ENCODE measurements at places on chromosomes 5 and 9.

DNA sequence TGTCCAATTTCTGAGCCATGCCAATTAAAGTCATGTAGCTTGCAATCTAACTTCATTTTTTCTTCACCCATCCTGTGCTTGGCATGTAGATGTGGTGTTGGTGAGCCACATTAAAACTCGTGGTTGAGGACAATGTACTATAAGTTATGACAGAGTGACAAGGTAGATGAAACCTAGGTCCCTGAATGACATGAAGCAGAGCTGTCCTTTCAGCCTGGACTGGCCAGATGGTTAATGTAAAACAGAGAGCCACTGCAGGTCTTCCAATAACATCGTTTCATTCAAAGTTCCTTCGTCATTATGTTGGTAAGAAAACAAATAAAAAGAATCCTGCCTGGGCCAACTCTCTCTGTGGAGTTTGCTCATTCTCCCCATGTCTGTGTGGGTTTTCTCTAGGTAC lies 856.5 kb upstream of the SEMA6A start:
- no peak for DNase-seq

GRCh38 chr5:5331848-5332247 lies 90.6 kb upstream of the ICE1 start:
- no peak for DNase-seq

DNA sequence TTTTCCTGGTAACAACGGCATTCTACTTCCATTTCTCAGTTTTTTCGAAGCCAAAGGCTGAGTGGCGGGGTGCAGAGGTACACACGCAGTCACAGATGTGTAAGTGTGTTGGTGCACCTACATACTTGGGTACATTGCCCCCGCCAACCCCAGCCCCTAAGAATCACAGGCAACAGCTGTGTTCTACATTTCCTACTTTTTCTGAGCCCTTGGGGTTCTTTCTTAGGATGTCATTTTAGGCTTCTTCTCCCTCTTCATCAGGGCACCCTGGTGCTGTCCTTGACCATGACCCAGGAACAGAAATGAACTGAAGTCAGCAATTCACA lies 104.8 kb downstream of the PAX5 start:
- no peak for DNase-seq

GRCh38 chr9:136720251-136720897 lies 8.0 kb downstream of the DIPK1B start:
- peak; percentile 70 for DNase-seq

DNA sequence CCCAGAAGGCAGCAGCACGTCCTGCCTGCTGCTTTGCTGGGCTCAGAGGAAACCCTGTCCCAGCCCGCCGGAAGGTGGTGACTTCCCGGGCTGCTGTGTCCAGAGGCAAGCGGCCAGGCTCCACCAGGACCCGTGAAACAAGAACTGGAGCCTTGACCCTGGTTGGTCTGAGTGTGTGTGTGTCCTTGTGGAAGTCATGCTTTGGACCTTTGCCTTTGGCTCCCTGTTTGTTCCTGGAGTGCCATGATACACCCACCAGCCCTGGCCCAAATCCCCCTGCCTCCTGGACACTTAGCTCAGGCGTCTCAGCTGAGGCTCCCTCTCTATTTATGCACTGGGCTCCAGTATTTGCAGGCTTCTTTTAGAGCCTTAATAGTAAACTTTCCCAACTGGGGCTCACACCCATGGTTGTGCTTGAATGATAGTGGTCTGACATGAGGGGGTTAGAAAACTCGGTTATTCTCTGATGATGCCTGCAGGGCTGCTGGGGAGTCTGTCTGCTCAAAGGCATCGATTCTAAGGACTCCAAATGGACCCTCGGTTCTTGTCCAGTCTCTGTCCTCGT lies 72.2 kb downstream of the C9orf50 start:
- DNase-seq: no peak

DNA sequence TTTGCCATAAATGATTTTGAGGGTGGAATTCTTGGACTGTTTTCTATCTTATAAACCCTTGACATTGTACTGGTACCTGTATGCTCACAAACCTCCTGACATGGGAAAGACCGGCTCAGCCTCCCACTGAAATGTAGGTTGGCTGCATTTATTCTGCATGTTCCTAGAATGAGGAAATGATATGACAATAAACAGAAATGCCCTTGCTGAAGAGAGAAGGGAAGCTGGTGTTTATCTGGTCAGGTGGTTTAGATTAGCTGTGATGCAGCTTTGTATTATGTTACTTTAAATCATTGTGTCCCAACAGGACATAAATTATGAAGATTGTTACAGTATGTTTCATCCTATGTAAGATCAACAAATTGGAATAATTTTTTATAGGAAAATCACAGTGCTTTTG lies 23.1 kb upstream of the CATSPER3 start:
- no peak for DNase-seq

- DNase-seq: no peak
Measured at GRCh38 chr5:433836-434235, 9.1 kb upstream of the EXOC3 start.

- peak; percentile 28 for DNase-seq
Measured at GRCh38 chr9:121220996-121221663, 19.5 kb upstream of the RAB14 start.

DNA sequence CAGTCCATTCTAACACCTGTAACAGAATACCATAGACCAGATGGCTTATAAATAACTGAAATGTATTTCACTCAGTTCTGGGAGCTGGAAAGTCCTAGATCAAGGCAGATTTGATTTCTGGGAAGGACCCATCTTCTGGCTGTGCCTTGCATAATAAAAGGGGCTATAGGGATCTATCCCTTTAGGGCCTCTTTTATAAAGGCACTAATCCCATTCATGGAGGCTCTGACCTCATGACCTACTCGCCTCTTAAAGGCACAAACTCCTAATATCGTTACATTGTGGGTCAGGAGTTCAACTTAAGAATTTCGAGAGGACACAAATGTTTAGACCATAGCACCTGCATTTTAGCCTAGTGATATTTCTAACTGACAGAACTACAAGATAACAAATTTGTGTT lies 619.0 kb downstream of the CDH18 start:
- DNase-seq: no peak

GRCh38 chr5:167177736-167178135 lies 1113.7 kb upstream of the WWC1 start:
- no peak for DNase-seq

- DNase-seq: no peak
Measured at GRCh38 chr5:116492776-116493175, 81.8 kb downstream of the SEMA6A start.

DNA sequence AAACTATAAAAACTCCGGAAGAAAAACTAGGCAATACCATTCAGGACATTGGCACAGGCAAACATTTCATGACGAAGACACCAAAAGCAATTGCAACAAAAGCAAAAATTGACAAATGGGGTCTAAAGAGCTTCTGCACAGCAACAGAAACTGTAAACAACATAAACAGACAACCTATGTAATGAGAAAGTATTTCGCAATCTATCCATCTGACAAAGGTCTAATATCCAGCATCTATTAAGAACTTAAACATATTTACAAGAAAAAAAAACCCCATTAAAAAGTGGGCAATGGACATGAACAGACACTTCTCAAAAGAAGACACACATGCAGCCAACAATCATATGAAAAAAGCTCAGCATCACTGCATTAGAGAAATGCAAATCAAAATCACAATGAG lies 498.6 kb downstream of the HINT1 start:
- no peak for DNase-seq

- no peak for DNase-seq
Measured at GRCh38 chr9:89026876-89027275, 35.6 kb downstream of the S1PR3 start.

- no peak for DNase-seq
Measured at GRCh38 chr9:129863059-129863690, 27.9 kb downstream of the USP20 start.

DNA sequence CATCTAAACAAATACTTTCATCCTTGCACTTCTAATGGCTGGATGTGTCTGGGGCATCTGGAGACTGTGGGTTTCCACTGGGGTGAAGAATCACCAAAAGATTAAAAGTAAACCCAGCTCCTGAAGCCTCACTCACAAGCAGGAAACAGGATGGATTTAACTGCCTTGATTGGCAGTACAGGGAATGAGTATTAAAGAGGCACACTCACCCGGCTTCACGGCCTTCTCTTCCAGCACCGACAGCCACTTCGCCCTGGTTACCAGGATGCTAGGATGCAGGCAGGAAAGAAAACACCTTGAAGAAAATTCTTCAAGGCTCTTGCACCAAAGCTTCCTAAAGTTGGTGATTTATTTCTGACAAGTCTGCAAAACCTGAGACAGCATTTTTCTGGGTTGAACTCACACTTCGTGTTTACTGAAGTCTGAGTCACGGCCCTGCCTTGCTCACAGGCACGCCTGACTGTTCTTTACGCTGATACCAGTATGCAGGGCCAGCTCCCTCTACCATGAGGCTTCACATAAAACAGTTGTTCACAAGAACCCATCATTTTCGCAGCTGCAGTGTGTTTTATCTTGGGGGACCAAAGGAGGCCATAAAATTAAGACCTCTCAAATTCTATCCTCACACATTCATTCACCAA lies 56.5 kb upstream of the ZNF354A start:
- peak; percentile 86 for DNase-seq

GRCh38 chr9:112009656-112010055 lies 113.0 kb downstream of the UGCG start:
- DNase-seq: no peak

DNA sequence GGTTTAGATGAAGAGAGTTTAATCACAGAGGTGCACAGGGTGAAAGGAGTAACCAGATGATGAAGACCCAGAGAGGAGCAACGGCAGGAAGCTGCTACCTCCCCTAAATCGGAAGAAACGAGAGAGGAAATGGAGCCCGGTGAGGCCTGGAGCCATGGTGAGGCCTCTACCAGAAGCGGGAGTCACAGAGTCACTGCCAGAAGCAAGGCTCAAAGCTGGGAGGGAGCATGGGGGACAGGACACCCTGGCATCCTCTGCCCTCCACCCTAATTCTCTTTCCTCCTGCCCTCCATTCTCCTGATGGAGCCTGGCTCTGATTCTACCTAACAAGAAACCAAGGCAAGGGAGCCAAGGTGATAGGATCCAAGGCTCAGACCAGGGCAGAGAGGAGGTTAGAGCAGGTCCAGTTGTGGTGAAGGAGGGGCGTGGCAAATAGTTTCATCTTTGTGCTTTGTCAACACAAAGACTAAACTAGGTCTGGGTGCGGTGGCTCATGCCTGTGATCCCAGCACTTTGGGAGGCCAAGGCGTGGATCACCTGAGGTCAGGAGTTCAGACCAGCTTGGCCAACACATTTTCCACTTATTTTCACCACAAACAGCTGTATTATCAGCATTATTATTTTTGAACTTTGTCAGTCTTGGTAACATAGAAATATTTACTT lies 134.4 kb upstream of the RAI14 start:
- DNase-seq: no peak

DNA sequence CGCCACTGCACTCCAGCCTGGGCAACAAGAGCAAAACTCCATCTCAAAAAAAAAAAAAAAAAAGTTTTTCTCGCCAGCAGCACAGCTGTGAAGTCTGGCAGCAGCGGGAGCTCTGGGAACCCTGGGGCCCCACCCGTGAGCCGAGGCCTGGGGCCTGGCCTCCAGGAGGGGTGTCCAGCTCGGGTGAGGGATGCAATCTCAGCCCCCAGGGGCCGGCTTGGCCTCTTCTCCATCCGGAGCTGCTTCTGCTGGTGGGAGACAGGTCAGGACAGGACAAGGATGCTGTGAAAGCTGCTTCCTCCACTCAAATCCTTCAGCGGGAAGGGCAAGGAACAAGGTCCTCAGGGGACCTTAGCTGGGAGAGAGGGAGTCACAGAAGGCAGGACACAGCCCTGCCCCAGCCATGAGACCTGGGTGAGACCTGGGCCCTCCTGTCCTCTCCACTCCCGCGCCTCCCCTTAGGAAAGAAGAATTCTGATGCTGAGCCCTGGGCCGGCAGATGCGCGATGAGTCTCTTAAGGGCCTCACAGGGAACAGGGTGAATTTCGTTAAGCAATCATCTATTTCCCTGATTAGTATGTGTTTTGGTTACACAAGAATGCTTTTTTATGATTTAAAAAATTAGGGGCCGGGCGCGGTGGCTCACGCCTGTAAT lies 30.6 kb downstream of the PLPP7 start:
- peak; percentile 52 for DNase-seq

GRCh38 chr5:665956-666711 lies 27.0 kb downstream of the TPPP start:
- no peak for DNase-seq

- no peak for DNase-seq
Measured at GRCh38 chr9:93200989-93201334, 17.0 kb downstream of the WNK2 start.

DNA sequence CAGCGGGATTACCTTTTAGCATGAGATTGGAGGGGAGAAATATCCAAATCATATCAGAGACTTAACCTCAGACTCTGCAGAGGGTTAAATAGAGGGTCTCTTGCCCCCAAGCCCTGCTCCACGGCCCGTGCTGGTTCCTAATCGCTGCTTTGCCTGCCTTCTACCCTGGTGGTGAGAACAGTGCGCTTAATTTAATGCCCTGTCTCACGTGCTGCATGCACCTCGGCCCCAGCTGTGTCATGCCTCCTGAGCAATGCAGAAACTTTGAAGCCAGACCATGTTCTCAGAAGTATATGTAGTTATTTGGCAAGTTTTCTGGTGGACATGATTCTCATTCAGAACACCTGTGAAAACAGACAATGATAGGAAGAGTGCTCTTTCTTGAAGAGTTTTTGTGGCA lies 1.4 kb downstream of the OTULIN start:
- DNase-seq: no peak

DNA sequence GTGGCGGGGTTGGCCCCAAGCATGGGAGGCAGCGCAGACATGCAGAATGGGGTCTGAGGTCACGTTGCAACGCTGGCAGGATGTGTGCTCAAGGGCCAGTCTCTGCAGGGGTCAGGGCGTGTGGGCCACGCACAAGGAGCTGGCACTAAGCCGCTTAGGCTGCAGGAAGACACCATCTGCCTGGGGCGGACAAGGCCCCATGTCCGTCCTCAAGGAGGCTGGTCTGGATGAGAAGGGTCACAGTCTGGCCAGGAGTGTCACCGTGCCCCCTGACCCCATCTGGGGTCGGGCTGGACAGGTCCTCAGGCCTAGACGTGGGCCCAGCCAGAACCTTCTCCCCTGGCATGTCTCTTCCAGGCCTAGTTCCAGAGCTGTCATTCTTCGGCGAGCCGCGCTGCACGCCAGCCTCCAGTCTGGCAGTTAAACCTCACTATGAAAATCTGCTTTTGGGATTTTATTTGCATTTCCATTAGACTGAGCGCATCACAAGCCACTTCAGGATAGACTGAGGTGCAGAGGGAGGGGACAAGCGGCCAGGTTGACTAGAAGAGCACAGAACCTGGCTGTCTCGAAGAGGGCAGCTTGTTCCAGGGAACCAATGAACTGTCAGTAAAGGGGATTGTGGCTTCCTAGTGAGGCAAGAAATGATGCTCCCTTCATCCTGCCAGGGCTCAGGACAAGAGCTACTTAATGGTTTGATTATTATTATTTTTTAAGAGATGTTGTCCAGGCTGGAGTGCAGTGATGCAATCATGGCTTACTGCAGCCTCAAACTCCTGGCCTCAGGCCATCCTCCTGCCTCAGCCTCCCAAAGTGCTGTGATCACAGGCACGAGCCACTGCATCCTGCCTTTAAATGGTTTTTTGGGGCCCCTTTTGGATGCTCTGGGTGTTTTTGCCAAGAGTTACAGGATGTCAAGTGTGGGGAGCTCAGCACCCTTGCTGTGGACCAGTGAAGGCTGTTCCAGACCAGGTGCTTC lies 4.3 kb downstream of the BRD3OS start:
- no peak for DNase-seq

GRCh38 chr5:109253262-109253661 lies 156.5 kb downstream of the PJA2 start:
- DNase-seq: no peak

- no peak for DNase-seq
Measured at GRCh38 chr9:121185178-121185745, 16.4 kb downstream of the RAB14 start.

- no peak for DNase-seq
Measured at GRCh38 chr5:180739271-180739670, 587 bp downstream of the OR2Y1 start.

- no peak for DNase-seq
Measured at GRCh38 chr9:93186215-93186945, 2.4 kb downstream of the WNK2 start.
